NCI-H748 treated with DMSO at 0.1 percent for 48 hours (cell line): ENCODE measurements at places on chromosomes 2 and 18.

DNA sequence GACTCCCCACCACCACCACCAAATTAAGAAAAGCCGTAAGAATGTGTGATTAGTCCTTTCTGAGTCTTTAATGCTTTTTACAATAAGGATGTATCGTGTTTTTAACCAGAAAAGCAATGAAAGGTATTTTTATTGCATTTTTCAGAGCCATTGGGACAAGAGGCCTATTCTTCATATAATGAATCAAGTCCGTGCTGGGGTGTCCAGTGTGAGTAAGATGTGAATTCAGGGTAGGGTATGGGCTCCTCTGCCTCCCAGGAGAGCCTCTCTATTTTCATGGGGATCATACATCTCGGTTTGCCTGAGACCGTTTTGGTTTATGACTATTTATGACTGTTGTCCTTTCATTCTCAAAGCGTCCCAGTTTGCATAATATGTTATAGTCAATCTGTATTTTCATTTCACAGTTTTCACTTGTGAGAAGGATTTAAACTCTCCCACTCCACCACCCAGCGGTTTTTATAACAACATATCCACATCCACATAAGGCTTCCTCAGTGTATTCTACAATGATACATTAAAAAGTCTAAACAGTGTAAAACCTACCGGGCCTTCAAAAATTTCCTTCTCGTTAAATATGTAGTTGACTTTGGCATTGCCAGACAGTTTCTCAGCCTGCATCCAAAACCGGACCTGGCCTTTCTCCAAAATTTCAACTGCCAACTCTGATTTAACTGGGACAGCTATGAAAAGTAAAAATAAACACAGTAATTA, 80.8 kb upstream of the LPIN2 start:
- DNase-seq, result no peak

DNA sequence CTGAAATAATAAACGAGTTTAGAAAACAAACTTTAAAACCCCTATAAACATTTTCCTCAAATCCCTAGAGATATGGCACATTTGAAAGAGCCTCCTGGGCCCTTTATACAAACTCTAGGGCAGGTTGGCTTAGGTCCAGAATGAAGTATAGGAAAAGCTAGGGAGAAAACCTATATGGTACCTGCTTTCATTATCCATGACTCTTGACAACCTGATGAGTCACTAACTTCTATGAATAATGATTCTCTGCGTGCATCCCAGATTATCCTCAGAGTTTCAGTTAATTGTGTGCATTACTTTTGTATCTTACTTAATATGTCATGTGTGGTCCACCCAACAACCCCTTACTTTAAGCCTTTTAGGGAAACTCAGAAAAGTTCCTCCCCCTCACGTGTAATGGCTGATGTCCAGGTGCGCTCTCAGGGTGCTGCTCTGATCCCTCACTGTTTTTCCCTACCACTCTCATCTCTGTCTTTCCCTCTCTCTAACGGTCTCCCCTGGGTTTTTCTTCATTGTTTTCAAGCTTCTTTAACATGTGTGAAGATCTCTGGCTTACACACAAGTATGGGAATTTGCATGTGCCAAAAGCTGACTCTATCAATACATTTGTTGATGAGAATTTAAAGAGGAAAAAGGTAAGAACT, 78.5 kb downstream of the LRP1B start:
- no peak for DNase-seq

DNA sequence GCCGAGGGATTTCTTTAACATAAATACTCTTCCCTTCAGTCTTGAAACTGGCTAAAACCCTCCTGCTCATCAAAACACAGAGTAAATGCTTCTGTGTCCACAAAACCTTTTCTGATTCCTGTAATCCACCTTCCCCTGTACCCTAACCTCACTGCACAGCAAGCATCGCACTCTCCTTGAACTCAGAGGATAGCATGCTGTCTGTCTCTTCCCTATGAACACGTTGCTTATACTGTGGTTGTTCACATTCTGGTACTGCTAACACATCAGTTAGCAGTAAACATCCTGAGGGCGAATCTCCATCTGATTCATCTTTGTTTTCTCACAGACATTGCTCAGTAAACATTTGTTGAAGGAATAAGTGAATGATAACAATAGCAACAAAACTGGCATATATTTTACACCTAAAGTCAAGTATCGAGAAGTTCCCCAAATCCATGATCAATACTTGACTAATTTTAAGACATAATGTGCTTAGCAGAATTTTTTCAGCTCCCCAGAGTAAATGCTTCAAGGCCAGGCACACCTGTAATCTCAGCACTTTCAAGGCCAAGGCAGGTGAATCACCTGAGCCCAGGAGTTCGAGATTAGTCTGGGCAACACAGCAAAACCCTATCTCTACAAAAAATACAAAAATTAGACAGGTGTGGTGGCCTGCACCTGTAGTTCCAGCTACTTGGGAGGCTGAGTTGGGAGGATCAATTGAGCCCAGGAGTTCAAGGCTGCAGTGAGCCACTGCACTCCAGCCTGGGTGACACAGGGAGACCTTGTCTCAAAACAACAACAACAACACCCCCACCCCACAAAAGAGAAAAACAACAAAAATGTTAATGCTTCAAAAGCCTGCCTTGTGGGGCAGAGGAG, 45.6 kb upstream of the LPIN2 start:
- no peak for DNase-seq

- DNase-seq, result no peak
These were observed 220.8 kb upstream of the HDAC4 start for GRCh38 chr2:239621611-239622010.

DNA sequence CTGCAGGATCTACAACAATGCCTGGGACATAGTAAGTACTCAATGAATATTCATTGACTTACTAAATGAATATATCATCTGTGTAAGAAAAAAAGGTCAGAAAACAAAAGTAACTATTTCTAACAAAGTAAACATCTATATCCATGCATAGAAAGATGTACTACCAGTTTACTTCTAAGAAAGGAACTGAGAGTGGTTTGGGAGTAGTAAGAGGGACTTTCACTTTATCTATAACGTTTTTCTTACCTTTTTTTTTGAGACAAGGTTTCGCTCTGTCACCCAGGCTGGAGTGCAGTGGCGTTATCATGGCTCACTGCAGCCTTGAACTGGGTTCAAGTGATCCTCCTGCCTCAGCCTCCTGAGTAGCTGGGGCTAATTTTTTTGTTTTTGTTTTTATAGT, 25.7 kb downstream of the DHX57 start:
- no peak for DNase-seq

DNA sequence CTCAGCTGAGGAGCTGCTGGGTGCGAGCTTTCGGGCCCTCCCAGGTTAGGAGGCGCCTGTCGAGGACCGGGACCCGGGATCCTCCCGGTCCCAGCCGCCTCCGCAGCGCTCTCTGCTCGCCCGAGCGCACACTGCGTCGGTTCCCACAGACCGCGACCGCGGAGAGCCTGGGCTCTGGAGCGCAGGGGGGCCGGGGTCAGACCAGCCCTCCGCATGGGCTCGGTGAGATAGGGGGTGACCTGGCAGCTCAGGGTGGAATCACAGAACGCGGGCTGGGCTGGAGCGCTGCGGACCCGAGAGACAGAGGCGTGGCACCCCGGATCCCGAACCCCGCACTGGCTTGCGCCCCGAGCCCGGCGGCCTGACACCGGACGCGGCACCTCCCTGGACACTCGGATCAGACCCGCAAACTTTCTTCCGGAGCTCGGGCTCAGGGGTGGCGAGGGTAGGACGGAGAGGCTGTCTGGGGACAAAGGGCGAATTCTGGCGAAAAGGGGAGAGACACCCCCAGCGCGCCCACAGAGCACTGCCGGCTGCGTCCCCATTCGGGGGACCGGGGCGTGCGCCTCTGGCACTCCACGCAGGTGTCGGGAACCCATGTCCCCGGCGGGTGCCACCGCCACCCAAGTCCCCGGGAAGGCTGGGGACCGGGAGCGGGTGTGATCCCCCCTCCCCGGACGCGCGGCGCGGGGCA, 612 bp downstream of the DIPK1C start:
- DNase-seq, result no peak

GRCh38 chr2:26609205-26609631, 31.9 kb downstream of the CIB4 start:
- DNase-seq, result no peak

DNA sequence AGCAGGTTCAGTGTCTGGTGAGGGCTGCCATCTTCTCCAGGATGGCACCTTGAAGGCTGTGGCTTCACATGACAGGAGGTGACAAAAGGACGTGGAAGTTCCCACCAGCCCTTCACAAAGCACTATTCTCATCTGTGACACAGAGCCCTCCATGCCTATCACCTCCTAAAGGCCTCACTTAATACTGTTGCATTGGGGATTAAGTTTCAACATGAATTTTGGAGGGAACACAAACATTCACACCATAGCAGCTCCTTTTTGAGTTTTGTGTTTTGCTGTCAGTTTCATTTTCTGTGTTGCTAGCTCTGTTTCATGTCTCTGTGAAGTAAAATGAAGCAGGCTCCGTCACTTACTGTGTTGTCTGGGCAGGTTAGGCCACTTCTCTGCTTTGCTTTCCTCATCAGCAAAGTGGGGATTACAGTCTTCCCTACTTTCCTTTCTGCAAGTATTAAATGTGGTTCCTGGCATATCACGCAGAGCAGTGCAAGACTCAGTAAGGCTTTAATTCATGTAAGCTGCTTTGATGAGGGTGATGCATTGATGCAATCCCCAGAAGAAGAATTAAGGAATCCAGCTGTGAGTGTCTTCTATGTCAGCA, 31.6 kb downstream of the LIMS1 start:
- DNase-seq, result no peak

GRCh38 chr2:30464544-30465170, 17.6 kb downstream of the LCLAT1 start:
- DNase-seq, result no peak

GRCh38 chr2:111159641-111160040, 38.9 kb downstream of the BCL2L11 start:
- no peak for DNase-seq

DNA sequence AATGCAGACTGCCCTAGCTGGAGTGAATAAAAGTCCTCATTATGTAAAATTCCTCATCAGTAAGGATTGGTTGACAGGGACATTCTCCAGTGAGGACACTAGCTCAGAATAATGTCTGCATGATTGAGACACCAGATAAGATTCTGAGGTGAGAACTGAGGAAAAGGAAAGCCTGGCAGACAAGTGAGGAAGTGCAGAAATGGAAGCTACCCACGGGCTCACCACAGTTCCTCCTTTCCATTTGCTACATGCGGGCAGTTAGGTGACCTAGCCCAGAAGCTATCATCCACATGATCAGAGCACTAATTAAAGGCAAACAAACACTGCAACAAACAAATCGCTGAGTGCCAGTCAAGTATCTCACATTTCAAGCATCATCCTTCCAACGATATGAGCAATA, 27.7 kb downstream of the NETO1 start:
- peak; percentile 80 for DNase-seq

DNA sequence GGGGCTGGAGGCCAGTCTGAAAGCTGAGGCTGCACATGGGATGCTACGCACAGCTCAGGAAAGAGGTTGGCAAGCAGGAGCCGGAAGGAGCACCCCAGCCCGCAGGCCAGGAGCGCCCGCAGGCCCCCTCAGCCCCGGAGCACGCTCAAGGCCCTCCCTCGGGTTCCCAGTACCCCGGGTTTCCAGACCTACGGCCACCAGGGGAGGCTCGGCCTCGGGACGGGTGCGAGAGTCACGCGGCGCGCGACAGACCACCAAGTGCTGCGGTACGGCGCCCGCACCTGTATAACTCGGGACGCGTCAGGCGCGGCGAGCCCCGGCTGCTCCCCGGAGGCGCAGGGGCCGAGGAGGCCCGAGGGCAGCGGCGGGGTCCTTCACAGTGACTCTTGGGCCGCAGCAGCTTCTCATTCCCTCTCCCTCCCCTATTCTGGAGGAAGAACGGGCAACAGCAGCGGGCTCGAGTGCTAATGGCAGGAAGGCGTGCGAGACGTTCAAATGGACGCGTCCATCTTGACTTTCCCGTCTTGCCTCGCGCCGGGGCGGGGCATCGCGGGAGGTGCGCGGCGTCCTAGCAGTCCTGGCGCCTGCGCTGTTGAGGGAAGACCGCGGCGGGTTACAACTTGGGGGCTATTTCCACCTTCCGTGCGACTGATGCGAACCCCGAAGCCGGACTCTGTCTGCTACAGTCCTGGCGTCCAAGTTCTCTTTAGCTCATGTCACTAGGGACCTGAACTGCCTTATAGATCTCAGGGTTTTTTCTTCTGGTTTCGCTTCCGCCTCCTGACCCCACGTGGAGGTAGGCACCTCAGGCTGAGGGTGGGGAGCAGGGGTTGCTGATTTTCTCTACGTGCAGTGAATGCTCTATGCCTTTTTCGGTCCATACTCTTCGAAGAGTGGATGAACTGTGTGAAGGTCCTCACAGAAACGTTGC, at the start of gene ANAPC1:
TSS of gene ANAPC1 (minus strand) at position 533 of the 931 bp plus-strand sequence. CDS start 3,368 bp downstream, outside the sequence.
- peak; percentile 48 for DNase-seq

DNA sequence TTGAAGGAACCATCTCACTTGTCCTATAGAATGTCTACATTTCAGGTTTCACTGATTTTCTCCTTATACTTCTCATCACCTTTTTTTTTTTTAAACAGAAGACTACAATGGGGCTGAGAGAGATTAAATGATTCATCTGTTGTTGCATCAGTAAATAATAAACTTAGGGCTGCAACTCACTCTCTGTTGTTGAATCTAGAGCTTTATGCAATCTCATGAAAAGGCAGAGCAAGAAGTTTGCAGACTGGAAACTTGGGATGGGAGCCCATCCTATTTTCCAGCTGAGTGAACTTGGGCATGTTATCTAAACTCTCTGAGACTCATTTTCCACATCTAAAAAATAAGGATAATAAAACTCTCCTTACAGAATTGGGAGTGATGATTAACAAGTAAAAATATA, 58.4 kb downstream of the PDE1A start:
- no peak for DNase-seq

GRCh38 chr2:108243566-108243965, 3.8 kb downstream of the SULT1C3 start:
- DNase-seq, result no peak

- no peak for DNase-seq
These were observed 9.1 kb upstream of the ECEL1 start for GRCh38 chr2:232496501-232497270.

- DNase-seq, result no peak
These were observed 146.7 kb downstream of the LRATD1 start for GRCh38 chr2:14779252-14779651.

DNA sequence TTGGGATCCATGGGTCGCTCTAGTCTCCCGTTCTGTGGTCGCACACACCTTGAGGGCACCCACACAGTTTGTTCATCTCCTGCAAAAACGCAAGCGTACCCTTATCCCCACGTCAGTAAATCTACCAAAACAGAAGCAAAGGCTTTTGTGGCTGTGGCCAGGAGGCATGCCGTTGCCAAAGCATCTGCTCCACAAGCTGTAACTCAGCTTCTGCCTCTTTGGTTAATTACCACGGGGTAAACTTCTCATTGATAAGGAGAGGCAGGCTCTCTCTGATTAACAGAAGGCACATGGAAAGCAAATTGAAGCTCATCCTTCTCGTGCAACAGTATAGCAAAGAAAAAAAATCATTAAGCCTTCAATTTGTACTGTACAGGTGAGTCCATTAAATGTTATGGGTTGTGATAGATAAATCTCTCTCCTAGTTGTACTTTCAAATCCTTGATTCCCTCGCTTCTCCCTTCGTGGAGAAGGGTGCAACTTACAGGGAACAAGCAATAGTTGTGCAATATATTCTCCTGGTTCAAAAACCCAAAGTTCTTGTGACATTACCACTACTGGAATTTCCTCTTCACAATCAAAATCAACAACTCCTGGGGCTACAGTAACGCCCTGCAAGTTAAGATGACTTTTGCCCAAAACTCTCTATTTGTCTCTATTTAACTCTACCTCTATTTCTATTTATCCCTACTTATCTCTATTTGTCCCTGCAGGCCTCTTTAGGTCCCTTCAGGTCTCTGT, 10.3 kb downstream of the PECR start:
- no peak for DNase-seq

- DNase-seq, result peak; percentile 34
These were observed 209.5 kb downstream of the NDUFA10 start for GRCh38 chr2:239815671-239816070.
